Nephron progenitor cell (in vitro differentiated cells): ENCODE measurements at places on chromosomes 6 and 20.

DNA sequence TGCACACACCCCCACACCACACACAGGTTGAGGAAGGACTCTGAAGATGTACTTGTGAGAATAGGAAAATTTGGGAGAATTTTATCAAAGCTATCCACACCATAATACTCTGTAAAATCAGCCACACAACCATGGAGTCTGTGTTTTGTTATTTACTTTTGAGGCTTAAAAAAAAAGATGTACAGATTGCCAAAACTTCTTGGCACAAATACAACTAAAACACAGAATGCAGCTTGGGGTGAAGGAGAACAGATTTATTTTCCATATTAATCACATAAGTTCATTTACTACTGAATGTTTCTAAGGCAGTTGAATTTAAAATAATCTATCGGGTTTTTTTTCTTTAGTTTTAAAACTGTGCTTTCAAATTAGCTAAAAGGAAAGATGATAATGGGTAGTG, 32.8 kb upstream of the KCNQ5 start:
- no peak for DNase-seq

DNA sequence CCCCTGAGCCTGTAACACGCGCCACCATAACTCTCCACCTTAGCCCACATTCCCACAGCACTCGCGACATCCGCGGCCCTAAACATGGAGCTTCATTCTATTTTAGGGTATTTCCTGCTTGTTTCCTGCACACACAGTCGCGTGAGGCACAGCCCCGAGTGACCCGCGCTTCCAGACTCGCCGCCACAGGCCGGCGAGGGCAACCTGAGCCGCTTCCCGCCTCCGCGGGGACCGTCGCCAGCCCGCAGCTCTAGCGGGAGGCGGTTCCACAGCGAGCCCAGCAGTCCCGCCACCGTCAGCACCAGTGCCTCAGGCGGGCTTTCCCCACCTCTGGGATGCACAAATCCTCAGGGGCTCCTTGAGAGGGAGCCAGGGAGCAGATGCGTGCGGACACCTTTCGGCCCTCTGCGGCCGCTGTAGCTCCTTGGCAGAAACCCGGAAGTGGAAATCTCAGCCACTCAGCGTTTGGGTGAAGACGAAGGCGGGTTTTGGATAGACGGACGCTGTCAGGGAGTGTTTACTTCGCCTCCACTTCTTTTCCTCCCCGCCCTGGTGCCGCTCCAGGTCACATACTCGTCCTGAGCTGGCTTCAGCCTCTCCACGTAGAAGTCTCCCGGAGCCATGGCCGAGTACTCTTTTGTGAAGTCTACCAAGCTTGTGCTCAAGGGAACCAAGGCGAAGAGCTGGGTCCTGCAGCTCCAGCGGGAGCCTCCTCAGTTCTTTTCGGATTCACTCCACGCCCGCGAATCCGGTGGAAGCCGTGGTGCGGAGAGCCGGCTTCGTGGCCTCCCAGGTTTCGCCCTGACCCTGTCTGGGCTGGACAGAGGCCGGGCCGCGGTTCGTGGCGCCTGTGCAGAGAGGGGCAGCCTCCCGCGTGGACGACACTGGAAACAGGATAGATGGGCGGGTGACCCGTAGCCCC, 2177.4 kb upstream of the DEFB115 start:
- no peak for DNase-seq

DNA sequence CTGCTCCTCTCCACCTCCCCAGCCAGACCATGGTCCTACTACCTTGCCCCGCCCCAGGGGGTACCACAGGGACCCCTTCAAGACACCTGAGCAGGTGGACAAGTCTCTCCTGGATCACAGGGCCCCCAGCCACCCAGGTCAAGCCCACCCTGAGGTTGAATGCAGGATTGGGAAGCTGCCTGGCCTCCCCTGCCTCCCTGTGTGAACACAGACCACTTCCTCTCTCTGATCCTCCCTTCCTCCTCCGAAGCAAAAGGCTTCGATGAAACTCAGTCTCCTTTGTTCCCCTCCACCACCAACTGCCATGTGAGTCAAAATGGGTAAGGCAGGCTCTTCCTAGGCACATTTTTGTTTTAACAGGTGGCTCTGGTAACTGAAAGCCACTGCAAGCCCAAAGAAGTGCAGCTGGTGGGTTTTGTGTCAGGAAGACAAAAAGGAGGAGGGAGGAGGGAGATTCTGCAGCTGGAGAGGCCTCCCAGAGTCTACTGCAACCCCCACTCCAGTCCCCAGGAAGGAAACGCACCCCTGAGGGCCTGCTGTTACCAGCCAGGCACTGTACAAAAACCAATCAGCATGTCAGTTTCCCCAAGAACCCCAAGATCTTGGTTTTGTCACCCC, 5.4 kb downstream of the ADA start:
- no peak for DNase-seq

GRCh38 chr6:4971851-4972250, 32.0 kb downstream of the RPP40 start:
- DNase-seq, result no peak

- no peak for DNase-seq
Measured at GRCh38 chr20:53698371-53698978, 104.8 kb upstream of the ZNF217 start.

GRCh38 chr6:119067091-119067490, 11.4 kb downstream of the FAM184A start:
- no peak for DNase-seq

- no peak for DNase-seq
Measured at GRCh38 chr20:24739746-24740145, 209.3 kb upstream of the CST7 start.

DNA sequence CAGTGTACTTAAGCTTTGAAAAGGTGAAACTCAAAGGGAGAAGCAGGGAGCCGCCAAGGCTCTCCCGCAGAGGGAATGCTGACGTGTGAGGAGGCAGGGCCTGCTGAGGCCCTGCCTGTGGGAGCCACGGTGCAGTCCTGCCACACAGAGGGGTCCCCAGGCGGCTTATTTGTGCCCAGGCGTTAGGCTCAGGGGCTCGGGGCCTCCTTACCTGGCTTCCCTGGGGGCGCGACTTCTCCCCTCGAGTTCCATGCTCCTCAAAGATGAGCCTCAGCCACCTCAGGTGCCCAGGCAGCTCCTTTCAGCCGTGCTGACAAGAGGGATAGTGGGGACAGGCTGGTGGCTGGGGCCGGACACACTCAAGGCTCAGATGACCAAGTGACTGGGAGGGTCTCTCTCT, 2.2 kb upstream of the KIF25 start:
- no peak for DNase-seq

DNA sequence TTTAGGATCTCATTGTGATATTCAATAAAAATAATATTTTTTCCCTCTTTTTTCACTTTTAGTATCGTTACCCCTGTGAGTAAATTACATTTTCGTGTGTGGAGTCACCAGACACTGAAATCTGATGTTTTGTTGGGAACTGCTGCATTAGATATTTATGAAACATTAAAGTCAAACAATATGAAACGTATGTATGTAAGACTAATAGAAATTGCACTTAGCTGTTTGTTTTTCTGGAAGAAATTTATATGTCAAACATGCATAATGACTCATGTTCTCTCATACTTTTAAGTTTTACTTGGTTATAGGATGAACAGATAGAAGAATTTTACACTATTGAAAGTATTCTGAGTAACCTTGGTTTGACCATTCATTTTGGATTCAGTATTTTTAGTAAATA, 49.4 kb downstream of the ITCH start:
- no peak for DNase-seq

GRCh38 chr6:53540129-53540692, 4.7 kb downstream of the GCLC start:
- DNase-seq, result no peak

GRCh38 chr6:156801712-156802111, 24.5 kb downstream of the ARID1B start:
- DNase-seq, result no peak

- no peak for DNase-seq
Measured at GRCh38 chr6:75472885-75473284, 20.7 kb downstream of the FILIP1 start.

- peak; percentile 58 for DNase-seq
Measured at GRCh38 chr20:39853636-39854035, 835.4 kb downstream of the MAFB start.

DNA sequence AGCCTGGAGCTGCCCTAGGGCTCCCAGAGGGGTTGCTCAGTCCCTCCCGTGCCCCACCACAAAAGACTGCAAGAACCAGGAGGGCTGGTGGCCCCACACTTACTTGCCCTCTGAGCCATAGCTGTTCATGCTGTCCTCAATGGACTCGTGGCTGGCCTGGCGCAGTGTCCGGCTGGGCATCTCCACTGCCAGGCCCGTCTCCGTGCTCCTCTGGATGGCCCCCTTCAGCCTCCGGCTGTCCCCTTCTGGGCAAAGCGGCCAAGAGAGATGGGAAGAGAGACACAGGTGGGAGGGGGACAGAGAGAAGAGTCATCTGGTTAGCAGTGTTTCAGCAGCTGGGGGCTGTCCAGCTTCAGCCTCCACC, 25.5 kb downstream of the KCNK15 start:
- no peak for DNase-seq

DNA sequence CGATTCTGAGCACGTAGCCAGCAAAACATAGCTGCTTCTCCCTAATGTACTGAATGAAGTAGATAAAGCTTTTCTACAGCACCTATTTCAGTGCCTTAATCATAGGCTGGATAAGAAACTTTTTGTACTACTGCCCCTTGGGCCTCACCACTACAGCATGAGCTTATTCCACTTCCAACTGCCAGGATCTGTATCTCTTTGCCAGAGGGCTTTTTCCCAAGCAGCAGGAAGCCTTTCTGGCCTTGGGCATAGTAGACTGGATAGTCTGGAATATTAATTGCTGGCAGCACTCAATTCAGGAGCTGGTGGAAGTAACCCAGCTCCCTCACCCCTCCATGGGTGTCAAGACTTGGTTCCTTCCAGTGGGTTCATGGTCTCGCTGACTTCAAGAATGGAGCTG, 43.6 kb downstream of the ANKEF1 start:
- DNase-seq, result no peak

DNA sequence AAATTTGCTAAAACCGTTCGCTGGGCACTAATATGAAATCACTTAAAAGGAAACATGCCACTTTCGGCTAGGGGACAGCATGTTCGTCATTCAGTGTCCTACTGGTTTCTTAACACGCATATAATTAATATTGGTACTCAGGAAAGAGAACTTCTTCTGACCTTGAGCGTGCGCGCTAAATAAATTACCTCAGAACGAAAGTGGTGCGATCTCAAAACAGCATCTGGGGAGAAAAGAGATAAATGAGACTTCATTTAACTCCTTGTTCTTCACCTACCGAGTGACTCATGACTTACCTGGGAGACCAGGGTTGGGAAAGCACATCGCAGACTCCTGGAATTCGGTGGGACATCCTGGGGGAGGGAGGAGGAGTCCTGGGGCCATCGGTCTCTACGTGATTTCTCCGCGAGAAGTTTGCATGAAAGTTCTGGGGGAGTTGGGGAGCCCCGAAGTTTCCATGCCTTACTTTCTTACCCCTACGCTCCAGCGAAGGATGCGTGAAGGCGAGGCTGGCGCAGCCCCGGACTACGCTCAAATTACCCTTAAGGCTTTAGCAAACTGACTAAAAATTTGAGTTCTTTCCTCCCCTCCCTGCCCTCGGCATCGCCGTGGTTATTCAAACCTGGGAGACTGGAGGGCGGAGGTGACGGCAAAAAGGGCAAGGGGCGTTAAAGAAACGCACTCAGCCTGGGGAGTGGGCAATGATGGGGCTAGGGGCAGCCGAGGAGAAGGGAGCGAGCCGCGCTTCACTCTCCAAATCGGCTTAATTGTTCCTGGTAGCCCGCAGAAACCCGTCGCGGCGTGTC, 1.1 kb upstream of the BEND6 start:
- no peak for DNase-seq

GRCh38 chr6:36289281-36289878, 19.5 kb downstream of the PNPLA1 start:
- DNase-seq, result no peak

DNA sequence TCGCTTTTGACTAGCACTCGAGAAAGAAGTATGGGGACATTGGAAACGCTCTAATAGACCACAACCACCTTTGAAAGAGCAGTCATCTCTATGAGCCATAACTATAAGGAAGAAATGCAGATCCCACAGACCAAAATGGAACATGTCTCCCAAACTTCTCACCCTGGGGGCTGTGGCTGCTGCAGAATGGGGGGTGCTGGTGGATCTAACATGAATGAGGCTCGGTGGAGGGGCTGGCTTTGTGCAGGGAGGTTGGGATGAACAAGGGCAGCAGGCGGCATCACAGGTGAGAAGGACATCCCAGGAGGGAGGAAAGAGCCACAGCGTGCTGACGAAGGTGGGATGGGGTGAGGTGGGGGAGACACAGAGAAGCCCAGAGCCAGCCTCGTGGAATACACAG, 10.5 kb upstream of the CCR6 start:
- no peak for DNase-seq

- no peak for DNase-seq
Measured at GRCh38 chr6:166045860-166046200, 121.8 kb downstream of the TBXT start.

- DNase-seq, result no peak
Measured at GRCh38 chr6:139736325-139736906, 362.0 kb upstream of the CITED2 start.

DNA sequence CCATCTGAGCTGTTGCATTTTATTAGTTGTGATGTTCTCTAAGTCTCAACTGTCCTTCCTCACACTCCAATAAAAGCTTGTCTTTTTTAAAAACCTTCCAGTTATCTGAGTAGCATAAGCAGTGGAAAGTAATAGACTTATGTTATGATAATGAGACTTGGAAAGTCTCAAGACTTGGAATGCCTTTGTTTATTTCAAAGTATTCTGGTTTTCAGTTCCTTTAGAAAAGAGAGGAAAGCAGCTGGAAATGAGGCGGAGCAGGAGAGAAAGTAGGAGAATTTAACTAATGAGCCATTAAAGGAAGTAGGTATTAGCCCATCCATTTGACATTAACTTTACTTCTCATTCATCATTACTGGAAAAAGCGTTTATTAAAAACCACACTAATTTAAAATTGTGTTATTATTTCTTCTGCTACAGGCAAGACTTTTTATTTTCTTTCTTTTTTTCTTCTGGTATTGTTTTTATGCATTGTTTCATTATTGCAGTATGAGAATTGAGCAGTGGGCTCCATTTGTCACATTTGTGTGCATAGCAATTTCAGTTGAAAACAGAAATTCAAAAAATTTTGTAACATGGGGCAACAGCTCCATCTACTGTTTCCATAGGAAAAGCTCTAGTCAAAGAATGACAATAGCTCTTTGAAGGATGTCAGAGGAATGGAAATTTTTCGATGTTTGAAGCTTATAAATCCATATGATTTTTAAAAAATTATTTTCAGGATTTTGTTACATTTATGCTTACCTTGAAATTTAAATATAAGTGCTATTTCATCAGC, 194.8 kb downstream of the COL9A1 start:
- no peak for DNase-seq

DNA sequence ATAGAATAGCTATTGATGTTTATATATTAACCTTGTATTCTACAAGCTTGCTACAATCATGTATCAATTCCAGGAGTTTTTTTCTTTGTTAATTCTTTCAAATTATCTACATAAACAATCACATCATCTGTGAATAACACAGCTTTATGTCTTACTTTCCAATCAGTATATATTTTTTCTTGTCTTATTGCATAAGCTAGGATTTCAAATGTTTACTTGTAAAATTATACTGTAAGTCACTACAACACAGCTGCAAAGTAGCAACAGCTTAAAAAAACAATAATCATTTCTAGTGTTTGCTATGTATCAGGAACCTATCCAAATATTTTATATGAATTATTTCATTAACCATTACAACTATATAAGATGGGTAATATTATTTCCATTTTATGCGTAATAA, 270.4 kb downstream of the KIF16B start:
- DNase-seq, result no peak
